ENCODE measurements at places on chromosomes 16 and 17. TPM values are rescaled to one million over a fixed set of nuclear protein-coding genes. Genes with fewer than 3 reads are reported as not detected.

The KCTD13 gene
- 18.3 TPM for polyA plus RNA-seq

The CCL22 gene
- polyA plus RNA-seq, result 0.08 TPM

The CACNA1H gene
- polyA plus RNA-seq, result 3.9 TPM

The HSPB9 gene
- 0.24 TPM for polyA plus RNA-seq

The PRRT2 gene
- 9.0 TPM for polyA plus RNA-seq

The RPGRIP1L gene
- polyA plus RNA-seq, result 17.6 TPM

The ST6GALNAC2 gene
- polyA plus RNA-seq, result 5.0 TPM

The PCTP gene
- 24.2 TPM for polyA plus RNA-seq

The SDK2 gene
- polyA plus RNA-seq, result 9.9 TPM

The OTOP3 gene
- polyA plus RNA-seq, result not detected

The CD300E gene
- 0.24 TPM for polyA plus RNA-seq
